ENCODE measurements at places on chromosomes 12 and 14. TPM values are rescaled to one million over a fixed set of nuclear protein-coding genes. Genes with fewer than 3 reads are reported as not detected.

DNA sequence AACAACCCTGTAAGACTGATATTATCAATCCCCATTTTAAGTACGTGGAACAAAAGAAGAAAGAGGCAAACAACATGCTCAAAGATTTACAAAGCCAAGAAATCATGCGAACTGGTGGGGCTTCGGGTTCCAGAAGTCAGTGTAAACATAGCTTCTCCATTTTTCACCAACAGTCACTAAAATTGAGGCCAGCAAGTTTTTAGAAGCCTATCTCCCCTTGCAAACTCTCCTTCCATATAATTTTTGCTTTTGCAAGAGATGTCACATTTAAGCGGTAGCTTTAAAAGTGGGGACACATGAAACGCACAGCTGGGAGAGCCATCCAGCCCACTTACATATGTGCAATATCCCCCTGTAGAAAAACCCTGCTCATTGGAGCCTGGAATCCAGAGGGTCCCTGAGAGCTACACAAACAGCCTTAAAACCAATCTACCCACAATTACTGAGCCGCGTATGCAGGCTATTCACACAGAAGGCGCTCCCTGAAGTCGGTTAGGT lies 797 bp downstream of the SLC11A2 start:
- DNase-seq, result no peak

DNA sequence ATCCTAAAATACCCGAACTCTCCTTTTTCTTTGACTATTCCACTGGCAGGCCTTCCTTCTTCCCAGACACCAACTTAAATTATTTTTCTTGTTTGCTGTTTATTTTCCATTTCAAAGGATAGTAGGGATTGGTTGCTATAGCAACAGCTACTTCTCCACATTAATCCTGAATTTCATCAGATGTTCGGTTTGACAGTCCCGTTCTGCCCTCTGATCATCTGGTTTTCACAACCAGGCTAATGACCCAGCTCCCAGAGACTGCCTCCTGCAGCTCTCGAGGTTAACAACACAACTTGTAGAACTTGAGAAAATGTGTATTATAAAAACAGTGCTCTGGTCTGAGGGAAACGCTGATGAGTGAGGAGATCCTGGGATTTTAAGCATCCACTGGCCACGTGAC lies 45.5 kb downstream of the NUAK1 start:
- DNase-seq, result no peak

The ZCRB1 gene
- 59.6 TPM for total RNA-seq

The CLEC1B gene
- total RNA-seq, result not detected

The KCNJ8 gene
- total RNA-seq, result 10.5 TPM
